ENCODE measurements at places on chromosomes 1 and 21. TPM values are rescaled to one million over a fixed set of nuclear protein-coding genes. Genes with fewer than 3 reads are reported as not detected.

Gene GPR3
- 0.50 TPM for total RNA-seq

Gene NID1
- 149 TPM for total RNA-seq

Gene KCNN3
- total RNA-seq, result 0.16 TPM

Gene COL9A2
- 2.1 TPM for total RNA-seq

Gene NT5C1A
- not detected for total RNA-seq

GRCh38 chr1:243179720-243180119 lies 75.4 kb downstream of the CEP170 start:
- no peak for DNase-seq

DNA sequence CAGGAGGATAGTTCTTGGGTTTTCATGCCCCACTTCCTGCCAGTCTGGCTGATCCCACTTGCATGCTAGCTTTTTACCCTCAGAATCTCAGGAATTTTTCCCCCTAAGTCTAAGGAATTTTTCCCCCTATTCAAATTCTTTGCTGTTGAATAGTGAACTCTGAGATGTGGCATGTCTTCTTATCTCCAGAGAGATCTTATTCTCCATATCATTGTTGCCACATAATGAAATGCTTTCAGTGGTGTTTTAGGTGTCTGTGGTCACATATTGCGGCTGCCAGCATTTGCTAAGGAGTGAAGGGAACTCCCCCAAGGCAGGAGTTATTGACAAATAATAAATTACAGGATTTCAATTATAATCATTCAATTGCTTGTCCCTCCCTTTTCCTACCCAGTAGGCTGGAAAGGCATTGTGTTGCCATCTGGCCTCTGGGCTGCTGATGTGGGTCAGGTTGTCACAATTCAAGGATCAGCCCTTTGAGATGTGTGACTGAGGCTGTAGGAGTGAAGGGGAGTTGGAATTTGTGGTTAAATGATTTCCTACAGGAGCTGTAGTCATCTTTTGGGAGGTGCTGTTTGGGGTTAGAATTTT lies 3.9 kb upstream of the FLG start:
- no peak for DNase-seq

DNA sequence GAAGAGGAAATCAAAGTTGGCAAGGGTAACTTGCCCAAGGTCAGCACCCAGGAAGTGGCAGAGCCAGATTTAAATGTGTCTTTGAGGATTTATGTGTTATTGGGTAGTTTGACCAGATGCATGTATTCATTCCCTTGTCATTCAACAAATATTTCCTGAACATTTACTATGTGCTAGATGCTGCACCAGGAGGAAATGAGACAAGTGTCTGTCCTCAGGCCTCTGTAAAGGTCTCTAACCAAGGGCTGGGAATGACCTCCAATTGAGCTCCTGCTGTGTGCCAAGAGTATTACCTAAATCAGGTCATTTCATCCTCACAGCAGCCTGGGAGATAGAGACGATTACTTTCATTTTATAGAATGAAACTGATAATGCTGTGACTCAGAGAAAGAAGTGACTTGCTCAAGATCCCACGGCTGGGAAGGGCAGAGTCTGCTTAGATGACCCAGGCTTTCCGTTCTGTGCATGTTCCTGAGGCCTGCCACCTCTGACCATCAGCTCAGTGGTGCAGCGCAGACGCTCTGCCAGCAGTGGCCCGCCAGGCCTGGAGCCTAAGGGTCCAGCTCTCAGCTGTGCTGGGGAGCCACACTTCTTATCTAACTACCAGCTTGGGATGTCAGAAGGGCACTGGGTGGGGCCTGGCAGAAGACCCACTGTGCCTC lies 3.5 kb upstream of the TTC22 start:
- no peak for DNase-seq

- no peak for DNase-seq
Observed at GRCh38 chr1:8509579-8509978, 191.7 kb downstream of the SLC45A1 start.
